ENCODE measurements at places on chromosomes 7 and 10.

- no peak for DNase-seq
Observed at GRCh38 chr7:90903841-90904240, 307.7 kb downstream of the CDK14 start.

DNA sequence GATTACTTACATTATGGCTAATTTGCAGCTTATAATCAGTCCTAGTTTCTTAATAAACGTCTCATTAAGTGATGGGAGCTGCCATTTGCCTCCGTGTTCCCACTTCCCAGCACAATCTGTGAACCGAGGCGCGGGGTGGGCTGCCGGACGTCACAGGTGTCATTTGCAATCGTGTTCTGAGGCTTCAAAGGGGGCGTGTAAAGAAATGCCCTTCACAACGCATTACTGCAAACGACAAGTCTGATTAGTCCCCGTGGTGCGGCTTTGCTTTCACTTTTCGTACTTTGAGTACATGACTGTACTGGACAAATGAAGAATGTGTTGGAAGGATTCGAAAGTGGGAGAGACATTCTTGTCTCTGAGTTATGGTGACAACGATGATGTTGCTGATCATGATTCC lies 614.2 kb upstream of the ADARB2 start:
- no peak for DNase-seq

- no peak for DNase-seq
Observed at GRCh38 chr10:89078724-89079672, 88.4 kb downstream of the FAS start.

DNA sequence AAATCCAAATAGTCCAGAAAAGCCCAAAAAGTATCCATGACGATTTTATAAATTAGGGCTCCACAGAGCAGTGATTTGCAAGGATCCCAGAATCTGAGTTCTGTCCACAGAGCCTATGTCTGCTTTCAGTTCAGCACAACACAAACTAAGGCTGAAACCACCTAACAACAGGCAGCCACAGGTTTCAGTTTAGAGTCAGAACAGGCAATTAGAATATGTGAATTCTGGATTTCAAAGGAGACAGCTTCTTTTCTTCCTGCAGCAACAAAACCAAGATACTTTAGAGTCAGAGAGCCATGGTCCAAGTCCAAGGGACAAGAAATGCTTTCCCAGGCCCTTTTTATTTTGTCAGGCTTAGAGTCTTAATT lies 23.6 kb downstream of the IFIT3 start:
- DNase-seq: no peak

DNA sequence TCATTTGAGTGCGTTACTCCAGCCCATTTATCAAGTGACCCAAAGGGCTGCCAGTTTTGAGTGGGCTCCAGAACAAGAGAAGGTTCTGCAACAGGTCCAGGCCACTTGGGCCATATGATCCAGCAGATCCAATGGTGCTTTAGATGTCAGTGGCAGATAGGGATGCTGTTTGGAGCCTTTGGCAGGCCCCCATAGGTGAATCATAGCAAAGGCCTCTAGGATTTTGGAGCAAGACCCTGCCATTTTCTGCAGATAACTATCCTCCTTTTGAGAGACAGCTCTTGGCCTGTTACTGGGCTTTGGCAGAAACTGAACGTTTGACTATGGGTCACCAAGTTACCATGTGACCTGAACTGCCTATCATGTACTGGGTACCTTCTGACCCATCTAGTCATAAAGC lies 358.8 kb upstream of the SEMA3C start:
- DNase-seq: no peak

DNA sequence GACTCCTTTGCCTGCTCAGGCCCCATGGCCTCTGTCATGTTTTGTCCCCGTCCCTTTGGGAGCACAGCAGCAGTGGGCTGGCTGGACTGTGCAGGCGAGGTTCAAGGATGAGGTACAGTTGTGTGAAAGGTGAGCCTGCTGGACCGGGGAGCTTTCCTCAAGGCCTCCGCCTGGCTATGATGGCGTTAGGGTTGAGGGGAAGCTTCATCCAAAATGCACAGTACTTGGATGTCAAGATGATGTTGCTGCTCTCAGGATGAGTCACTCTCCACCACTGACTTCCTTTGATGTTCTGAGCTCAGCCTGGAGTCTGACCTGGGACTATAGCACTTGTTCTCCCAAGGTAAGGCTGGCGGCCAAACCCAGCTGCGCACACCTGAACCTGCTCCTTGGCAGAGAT lies 152.7 kb upstream of the SHH start:
- DNase-seq: no peak

GRCh38 chr7:42414941-42415505 lies 178.0 kb upstream of the GLI3 start:
- DNase-seq: no peak

GRCh38 chr10:14449293-14449815 lies 118.6 kb upstream of the FRMD4A start:
- DNase-seq: no peak

- no peak for DNase-seq
Observed at GRCh38 chr7:120402801-120403200, 129.8 kb downstream of the KCND2 start.

- DNase-seq: no peak
Observed at GRCh38 chr7:128807191-128807590, 15.4 kb downstream of the CCDC136 start.

GRCh38 chr7:111835066-111835465 lies 272.8 kb upstream of the IMMP2L start:
- DNase-seq: peak; percentile 80

DNA sequence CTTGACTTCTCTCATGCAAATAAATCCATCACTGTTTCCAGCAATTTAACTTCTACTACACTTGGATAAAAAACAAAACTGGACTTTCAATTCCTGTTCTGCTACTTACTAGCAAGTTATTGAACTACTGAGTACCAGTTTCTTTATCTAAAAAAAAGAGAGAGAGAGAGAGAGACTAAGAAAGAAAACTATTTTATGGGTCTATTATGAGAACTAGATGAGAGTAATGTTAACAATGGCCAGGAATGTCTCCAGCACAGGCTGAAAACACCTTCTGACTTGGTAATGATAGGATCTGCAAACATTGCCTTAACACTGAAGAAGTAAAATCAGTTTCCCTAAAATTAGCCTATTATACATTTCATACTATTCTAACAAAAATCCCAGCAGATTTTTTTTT lies 5.2 kb downstream of the TSPAN12 start:
- no peak for DNase-seq

GRCh38 chr7:85479918-85480643 lies 293.2 kb upstream of the SEMA3D start:
- DNase-seq: no peak

DNA sequence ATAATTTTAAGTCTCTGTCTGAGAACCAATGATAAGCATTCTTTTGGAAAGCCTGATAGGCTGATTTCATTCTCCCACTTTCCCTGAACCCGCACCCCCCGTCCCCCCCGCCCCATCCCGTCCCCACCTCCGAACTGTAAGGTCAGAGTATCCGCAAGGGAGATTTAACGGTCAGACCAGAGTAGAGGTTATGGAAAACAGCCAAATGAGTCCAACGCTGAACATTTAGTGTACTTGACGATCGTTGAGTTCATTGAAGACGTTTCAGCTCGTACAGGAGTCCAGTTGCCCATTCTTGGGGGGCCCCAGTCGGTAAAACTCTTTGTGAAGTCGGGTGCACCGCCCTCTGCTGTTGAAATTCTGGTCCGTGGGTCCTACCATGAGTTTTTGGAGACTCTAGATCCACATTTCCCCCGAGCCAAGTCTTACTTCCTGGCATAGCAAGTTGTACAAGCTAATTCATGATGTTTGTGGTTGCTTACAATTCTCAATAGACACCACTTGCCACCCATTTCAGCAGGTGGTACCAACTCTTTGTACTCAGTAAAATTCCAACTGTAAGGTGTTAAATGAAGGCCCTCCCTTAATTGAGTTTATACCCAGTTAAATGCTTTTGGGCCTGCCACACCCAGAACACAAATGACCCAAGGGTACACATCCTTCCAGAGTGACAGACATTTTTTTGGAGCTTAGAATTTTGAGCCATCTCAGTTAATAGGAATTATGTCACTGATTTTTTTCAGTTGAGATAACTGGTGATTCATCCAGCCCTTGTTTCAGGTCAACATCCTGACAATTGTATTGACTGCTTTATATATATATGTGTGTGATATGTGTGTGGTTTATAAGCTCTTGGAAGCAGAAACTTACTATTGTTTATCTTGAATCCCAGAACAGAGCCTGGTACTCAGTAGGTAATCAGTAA lies 1.2 kb downstream of the MARCHF5 start:
- DNase-seq: no peak

- no peak for DNase-seq
Observed at GRCh38 chr7:100951172-100951571, 1.8 kb downstream of the MUC3A start.

DNA sequence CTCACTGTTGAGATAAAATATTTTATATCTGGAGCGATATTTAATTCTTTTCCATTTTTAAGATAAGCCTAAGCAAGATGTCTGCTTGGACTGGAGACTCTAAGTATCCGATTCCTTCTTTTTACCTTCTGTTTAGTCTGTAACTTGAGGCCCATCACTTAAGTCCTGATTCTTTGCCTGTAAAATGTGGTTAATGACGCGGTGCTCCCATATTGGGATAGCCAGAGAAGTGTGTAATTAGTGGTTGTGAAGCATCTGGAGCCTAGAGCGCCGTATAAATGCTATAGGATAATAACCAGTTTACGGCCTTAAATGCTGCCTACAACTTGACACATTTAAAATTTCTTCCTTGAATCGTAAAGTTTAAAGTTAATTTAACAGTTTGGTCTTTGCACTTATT lies 132.9 kb downstream of the CHN2 start:
- DNase-seq: no peak

DNA sequence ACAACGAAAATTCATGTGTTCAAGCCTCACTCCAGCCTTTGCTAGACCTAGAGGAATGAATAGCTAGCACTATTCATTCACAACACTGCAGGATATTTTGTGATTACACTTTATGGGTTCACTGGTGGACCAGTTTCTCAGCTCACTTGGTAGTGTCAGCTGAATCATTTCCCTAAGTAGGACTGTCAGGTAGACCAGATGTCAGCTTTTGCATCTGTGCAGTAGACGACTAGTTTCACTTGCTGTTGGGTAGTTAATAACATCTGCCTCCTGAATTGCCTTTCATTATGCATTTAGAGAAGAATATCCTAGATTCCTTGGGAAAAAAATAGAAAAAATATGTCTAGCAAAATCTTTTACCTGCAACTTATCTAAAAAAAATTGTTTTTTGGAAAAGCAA lies 296.4 kb downstream of the ADARB2 start:
- no peak for DNase-seq

DNA sequence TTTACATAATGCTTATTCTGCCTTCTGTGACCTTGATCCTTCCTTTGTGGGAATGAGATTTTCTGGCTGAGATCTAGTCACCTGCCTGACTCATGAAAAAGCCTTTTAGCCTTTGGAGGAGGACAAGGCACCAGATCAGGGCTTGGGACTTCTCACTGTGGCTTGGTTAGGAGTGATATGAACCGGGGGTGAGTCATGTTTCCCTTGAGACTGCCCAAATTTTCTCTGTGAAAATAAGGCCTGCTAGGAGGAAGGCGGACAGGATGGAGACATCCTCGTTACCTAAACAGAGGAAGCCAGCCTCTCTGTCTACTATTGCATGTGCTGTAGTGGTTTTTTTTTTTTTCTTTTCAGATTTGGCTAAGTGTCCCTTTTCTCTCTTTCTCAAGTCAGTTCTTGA lies 57.8 kb downstream of the EVX1 start:
- DNase-seq: no peak

- no peak for DNase-seq
Observed at GRCh38 chr7:115476671-115477181, 553.8 kb downstream of the TFEC start.

DNA sequence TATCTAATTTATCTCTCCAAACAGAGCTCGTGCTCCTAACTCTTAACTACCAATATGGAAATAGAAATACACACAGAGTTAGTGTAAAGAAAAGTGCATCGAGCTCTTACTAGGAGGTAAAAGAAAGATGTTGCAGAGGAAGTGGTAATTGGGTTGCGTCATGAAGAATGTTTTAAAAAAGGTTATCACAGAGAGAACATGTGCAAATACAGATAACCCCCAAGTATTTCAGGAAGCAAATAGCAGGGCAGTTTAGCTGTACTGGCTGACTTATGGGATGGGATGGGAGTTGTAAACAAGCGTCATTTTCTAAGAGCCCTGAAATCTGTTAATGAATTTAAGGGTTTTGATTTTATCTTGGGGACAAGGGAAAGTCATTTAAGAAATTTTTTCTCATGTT lies 153.9 kb downstream of the AGMO start:
- DNase-seq: no peak

DNA sequence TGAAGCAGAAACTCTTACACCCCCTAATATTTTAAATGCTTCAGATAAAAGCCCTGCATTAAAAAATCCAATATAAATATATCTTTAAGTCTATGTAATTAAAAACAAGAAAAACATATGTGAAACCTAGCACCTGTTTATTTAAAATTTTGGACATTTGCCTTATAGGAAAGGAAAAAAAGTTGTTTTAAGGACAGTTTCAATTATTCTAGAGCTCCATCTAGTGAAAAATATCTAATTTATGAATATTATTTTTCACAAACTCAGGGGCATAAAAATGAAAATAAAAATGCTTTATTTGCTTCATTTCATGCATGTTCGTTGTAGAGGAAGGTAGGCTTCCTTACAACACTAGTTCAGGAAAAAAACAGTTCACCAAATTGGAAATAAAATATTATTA lies 26.1 kb downstream of the ENKUR start:
- peak; percentile 19 for DNase-seq

DNA sequence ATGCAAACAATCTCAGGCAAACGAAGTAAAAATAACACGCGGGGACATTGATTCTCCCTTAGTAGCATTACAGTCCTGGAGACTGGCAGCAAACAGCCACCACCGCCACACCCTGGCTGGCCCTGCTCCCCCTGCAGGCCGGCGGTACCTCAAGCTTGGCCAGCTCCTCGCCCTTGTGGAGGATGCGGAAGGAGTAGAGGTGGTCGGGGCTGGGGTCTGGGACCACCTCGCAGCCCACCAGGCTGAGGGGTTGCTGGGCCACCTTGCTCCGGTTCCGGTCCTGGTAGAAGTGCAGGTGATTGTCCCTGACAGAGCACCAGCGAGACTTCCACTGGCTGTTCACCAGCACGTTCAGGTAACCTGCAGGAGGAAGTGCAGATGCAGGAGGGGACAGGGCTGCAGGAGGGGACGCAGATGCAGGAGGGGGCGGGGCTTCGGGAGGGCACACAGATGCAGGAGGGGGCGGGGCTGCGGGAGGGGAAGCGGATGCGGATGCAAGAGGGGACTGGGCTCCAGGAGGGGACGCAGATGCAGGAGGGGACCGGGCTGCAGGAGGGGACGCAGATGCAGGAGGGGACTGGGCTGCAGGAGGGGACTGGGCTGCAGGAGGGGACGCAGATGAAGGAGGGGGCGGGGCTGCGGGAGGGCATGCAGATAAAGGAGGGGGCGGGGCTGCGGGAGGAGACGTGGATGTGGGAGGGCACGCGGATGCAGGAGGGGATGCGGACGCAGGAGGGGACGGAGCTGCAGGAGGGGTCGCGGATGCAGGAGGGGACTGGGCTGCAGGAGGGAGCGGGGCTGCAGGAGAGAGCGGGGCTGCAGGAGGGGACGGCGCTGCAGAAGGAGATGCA lies 65.7 kb downstream of the VWA2 start:
- DNase-seq: no peak

- peak; percentile 12 for DNase-seq
Observed at GRCh38 chr10:62437696-62438095, 63.5 kb downstream of the ZNF365 start.
